ENCODE measurements at places on chromosomes 4 and X.

GRCh38 chr4:94766856-94767255, 9.1 kb downstream of the BMPR1B start:
- peaks cover 19% of the 10 kb centered on the region for H3K27me3 ChIP-seq
- H3K36me3 ChIP-seq: no peaks in the 10 kb centered on the region
- H3K27ac ChIP-seq: no peak overlapping the region
- H3K4me1 ChIP-seq: no peaks in the 10 kb centered on the region
- DNase-seq: no peak

GRCh38 chr4:125719987-125720386, 405.2 kb downstream of the FAT4 start:
- H3K36me3 ChIP-seq: no peaks in the 10 kb centered on the region
- H3K27ac ChIP-seq: no peak overlapping the region
- H3K4me1 ChIP-seq: no peaks in the 10 kb centered on the region

DNA sequence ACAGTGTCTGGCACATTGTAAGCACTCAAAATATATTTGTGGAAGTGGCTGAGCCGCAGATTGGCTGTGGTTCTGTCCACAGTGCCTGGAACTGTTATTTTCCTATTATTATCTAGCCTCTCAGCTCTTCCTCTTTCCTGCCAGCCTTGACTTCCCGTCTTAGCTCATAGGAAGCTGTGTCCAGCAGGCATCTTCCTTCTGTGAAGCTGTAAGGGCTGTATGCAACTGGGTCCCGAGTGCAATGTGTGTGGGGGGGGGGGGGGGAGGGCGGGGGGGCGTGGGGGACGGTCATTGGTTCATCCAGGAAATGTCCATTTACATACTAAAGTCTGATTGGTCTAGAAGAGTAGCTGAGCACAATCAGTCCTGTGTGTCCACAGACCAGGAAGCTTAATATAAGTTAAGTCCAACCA, 210.7 kb downstream of the PDGFRA start:
- no peak for DNase-seq
- no peak overlapping the region for H3K4me3 ChIP-seq
- no peak overlapping the region for H3K27ac ChIP-seq
- H3K4me1 ChIP-seq: no peaks in the 10 kb centered on the region
- no peaks in the 10 kb centered on the region for H3K36me3 ChIP-seq
- H3K27me3 ChIP-seq: peaks cover 12% of the 10 kb centered on the region

DNA sequence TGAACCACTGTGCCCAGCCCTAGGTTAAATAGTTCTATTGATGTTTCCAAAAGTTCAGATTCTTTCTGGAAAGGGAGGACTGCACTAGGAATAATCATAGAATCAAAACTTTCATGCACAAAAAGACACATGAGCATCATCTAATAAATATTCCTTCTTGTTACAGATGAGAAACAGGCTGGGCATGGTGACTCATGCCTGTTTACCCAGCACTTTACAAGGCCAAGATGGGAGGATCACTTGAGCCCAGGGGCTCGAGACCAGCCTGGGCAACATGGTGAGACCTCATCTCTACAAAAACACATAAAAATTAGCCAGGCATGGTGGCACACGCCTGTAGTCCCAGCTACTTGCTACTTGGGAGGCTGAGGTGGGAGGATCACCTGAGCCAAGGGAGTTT, 27.7 kb downstream of the LARP7 start:
- H3K27ac ChIP-seq: no peak overlapping the region
- H3K27me3 ChIP-seq: no peaks in the 10 kb centered on the region
- no peak overlapping the region for H3K4me3 ChIP-seq
- H3K4me1 ChIP-seq: no peaks in the 10 kb centered on the region

GRCh38 chr4:56757821-56758411, 63.6 kb downstream of the SPINK2 start:
- no peaks in the 10 kb centered on the region for H3K36me3 ChIP-seq
- H3K27ac ChIP-seq: peak overlapping the region; percentile 91
- peak; percentile 92 for DNase-seq
- H3K4me3 ChIP-seq: peak overlapping the region; percentile 49
- H3K27me3 ChIP-seq: no peaks in the 10 kb centered on the region

- H3K36me3 ChIP-seq: no peaks in the 10 kb centered on the region
- no peak for DNase-seq
- no peaks in the 10 kb centered on the region for H3K27me3 ChIP-seq
- H3K4me3 ChIP-seq: no peak overlapping the region
- no peak overlapping the region for H3K27ac ChIP-seq
Measured at GRCh38 chr4:68462691-68463090, 15.4 kb downstream of the TMPRSS11E start.

- no peaks in the 10 kb centered on the region for H3K27me3 ChIP-seq
- no peak overlapping the region for H3K27ac ChIP-seq
Measured at GRCh38 chrX:46072791-46073190, 472.4 kb downstream of the ZNF674 start.

DNA sequence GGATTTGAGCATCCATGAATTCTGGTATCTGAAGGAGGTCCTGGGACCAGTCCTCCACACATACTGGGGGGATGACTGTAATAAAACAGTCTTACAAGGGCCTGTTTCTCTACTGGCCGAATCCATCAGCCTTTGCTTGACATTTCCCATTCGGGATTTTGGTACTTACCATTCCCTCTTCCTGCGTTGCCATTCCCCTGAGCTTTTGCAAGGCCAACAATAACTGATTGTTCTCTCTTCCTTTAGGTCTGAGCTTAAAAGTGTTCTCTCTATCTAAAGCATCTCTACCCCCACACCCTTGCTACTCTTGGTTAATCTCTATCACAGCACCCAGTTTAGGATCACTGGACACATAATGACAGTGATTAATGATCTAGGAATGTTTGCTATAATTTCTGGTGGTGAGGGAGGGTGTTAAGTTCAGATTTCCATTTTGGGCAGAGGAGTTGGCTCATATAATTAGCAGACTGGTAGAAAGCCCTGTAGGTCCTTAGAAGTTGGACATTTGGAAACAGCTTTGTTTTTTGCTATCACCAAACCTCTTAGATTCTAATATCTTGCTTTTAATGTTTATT, 29.4 kb downstream of the TMA16 start:
- H3K27me3 ChIP-seq: no peaks in the 10 kb centered on the region
- no peak for DNase-seq
- H3K4me3 ChIP-seq: no peak overlapping the region

- no peaks in the 10 kb centered on the region for H3K4me1 ChIP-seq
- H3K36me3 ChIP-seq: no peaks in the 10 kb centered on the region
- H3K27me3 ChIP-seq: no peaks in the 10 kb centered on the region
Measured at GRCh38 chr4:162356181-162356580, 192.4 kb upstream of the FSTL5 start.

- no peaks in the 10 kb centered on the region for H3K27me3 ChIP-seq
- no peaks in the 10 kb centered on the region for H3K4me1 ChIP-seq
- no peaks in the 10 kb centered on the region for H3K36me3 ChIP-seq
Measured at GRCh38 chr4:149801416-149801815, 14.2 kb downstream of the IQCM start.

DNA sequence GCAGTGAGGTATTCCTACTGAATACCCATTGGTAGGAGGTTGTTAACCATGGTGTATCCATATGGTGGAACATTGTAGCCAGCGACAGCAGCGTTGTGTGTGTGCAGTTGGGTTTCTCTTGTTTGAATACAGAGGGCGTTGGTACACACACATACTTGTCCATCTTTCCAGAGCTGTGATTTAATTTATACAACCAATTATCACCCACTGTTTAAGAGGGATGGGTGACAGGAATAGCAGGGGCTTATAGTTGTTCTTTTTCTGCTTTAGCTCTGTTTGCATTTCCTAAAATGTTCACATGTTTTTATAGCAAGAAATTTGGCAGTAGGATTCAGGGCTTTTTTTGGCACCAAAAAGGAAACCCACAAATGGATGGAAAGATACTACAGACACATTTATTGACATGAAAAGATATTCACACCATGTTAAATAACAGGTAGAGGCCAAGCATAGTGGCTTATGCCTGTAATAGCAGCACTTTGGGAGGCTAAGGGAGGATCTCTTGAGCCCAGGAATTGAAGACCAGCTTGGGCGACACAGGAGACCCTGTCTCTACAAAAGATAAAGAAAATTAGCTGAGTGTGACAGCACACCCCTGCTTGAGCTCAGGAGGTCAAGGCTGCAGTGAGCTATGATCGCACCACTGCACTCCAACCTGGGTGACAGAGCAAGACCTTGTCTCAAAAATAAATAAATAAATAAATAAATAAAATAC, 60.6 kb downstream of the TNIP2 start:
- peaks cover 73% of the 10 kb centered on the region for H3K36me3 ChIP-seq
- H3K27me3 ChIP-seq: no peaks in the 10 kb centered on the region
- H3K4me3 ChIP-seq: no peak overlapping the region
- H3K27ac ChIP-seq: no peak overlapping the region
- no peak for DNase-seq

DNA sequence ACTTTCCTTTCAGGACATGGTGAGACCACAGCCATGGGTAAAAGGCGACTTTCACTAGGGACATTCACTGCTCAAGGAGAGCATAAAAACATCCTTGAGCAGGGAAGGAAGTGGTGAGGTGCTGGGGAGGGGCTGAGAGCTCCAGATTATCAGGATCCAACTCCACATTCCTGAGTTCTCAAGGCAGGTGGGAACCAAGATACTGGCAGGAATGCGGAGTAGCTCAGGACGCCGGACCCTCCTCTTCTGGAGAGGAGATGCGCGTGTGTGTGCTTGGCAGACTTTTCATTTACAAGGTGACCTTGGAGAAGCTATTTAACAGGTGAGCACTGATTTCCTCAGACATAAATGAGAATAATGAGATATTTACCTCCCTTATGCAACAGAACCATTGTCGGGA, 41.3 kb upstream of the TXK start:
- H3K36me3 ChIP-seq: no peaks in the 10 kb centered on the region
- H3K27ac ChIP-seq: no peak overlapping the region
- no peak for DNase-seq
- no peak overlapping the region for H3K4me3 ChIP-seq

DNA sequence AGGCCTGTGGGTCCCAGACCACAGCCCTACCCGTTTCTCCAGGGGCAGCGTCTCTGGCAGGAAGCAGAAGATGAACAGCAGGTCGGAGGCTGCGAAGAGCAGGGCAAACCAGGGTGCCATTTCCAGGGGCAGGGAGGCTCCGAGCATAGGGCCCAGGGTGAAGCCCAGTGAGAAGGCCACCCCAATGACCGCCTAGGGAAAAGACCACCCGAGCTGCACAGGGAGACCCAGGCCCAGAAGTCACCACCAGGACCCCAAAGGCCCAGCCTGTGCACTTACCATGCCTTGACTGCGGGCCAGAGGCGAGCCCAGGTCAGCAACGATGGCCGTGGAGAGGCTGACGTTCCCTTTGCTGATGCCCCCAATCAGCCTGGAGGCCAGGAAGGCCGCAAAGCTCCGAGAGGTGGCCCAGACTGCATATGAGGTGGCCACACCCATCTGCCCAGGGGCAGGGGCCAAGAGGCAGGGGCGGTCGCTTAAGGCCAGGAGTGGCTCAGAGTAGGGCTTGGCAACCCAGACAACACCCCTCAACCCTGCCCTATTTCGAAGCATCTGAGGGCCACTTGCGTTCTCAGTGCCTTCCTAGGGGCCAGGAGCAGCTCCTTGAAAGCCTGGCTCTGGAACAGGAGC, 30.8 kb downstream of the NOP14 start:
- H3K4me3 ChIP-seq: peak overlapping the region; percentile 95
- peak; percentile 28 for DNase-seq
- H3K27ac ChIP-seq: peak overlapping the region; percentile 96
- peaks cover 36% of the 10 kb centered on the region for H3K4me1 ChIP-seq

DNA sequence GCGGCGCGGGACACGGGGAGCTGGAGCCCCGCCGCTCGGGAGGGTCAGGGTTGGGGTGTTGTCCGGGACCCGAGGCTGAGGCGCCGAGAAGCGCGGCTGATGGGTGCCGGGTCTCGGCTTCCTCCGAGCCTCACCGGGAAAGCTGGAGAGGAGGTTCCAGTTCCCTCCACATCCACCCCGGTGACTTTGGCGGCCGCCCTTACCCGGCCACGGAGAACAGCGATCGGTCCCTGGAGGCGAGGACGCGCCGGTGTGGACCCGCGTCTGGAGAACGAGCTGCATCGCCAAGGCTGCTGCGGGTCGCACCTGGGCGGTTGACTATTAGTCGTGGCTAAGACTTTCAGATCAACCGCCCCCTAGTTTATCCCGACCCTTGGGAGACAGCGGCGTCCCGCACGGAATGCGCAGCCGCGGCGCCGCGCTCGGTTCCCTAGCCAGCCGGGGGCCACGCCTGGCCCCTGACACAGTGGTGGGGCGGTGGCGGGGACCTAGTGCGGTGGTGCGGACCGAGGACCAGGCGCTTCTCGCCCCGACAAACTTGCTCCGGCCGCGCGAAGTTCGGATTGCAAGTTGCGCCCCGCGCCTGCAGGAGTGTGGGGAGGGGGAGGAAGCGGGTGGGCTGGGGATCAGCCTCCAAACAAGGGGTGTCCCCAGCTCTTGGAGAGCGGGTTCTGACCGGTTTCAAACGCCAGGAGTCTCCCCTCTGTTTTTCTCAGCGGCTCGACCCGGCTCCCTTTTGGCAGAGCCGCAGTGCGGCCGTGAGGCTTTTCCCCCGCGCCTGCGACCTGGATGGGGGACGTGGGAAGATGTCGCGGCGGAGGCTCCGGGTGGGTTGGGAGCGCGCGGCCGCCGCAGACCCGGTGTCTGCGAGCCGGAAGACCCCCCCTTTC, 568 bp downstream of the FHDC1 start:
- DNase-seq: peak; percentile 33
- no peaks in the 10 kb centered on the region for H3K36me3 ChIP-seq
- H3K4me3 ChIP-seq: peak overlapping the region; percentile 57
- H3K4me1 ChIP-seq: peaks cover 15% of the 10 kb centered on the region
- no peak overlapping the region for H3K27ac ChIP-seq
- peaks cover 48% of the 10 kb centered on the region for H3K27me3 ChIP-seq

DNA sequence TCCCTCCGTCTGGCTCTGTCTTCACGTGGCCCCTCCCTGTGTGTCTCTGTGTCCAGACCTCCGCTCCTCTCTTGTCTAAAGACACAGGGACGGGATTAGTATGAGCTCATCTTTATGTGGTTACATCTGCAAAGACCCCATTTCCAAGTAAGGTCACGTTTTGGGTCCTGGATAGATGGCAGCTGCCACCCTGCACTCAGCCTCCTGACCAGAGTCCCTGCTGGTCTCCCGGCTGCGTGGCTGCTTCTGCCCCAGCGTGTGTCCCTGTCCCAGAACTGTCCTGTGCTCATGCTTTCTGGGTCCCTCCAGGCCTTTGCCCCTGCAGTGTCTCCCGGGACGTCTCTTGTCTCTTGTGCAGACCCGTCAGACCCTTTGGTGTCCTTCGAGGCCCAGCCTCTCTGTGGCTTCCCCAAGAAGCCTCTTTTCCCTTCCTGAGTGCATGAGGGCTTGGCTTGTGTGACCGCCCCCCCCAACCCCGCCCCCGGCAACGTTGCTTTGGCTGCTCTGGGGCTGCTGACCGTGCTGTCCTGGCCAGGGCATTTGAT, 107.3 kb downstream of the PSAPL1 start:
- DNase-seq: no peak
- no peak overlapping the region for H3K4me3 ChIP-seq
- no peaks in the 10 kb centered on the region for H3K4me1 ChIP-seq
- no peak overlapping the region for H3K27ac ChIP-seq

DNA sequence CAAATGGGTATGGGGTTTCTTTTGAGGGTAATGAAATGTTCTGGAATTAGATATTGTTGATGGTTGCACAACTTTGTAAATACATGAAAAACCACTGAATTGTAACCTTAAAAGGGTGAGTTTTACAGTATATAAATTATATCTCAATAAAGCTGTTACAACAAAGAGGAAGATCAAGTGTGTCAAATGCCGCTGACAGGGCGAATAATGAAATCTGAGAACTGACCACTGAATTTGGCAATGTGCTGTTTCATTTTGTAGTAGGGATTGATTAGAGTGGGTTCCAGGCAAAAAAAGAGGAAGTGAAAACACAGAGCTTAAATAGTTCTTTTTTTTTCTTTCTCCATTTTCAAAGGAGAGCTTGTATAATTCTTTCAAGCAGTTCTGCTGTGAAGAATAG, 161.1 kb upstream of the NAP1L5 start:
- H3K27ac ChIP-seq: no peak overlapping the region
- H3K4me3 ChIP-seq: no peak overlapping the region
- H3K27me3 ChIP-seq: no peaks in the 10 kb centered on the region
- no peaks in the 10 kb centered on the region for H3K4me1 ChIP-seq
